C1 segment of cervical spinal cord (tissue), 14 donors: ENCODE measurements at places on chromosomes 1 and 21.

DNA sequence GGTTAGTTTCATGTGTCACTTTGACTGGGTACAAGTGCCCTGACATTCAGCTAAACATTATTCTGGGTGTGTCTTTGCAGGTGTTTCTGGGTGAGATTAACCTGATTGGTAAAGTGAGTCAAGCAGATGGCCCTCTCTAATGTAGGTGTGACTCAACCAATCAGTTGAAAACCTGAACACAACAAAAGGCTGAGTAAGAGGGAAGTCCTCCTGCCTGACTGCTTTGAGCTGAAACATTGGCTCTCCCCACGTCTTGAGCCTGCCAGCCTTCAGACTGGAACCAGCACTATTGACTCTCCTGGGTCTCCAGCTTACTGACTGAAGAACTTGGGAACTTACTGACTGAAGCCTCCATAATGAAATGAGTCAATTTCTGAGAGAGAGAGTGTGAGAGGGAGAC is 70.0 kb upstream of the C21orf91 start:
- no peak for DNase-seq

- no peak for DNase-seq
Observed at GRCh38 chr1:42431514-42431913, 24.3 kb downstream of the ZMYND12 start.

DNA sequence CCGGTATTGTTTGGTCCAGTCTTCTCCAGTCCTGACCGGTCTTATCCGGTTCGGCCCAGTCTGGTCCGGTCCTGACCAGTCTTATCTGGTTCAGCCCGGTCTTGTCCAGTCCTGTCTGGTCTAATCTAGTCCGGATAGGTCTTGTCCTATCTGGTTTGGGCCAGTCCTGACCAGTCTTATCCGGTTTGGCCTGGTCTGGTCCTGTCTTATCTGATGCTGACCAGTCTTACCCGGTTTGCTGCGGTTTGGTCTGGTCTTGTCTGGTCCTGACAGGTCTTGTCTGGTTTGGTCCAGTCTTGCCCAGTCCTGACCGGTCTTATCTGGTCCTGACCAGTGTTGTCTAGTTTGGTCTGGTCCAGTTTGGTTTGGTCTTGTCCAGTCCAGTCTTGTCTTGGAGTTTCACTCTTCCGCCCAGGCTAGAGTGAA is 30.1 kb downstream of the DHX9 start:
- no peak for DNase-seq

GRCh38 chr1:155208541-155209311 is at the start of gene MTX1:
Gene MTX1, plus strand, starts transcription at chr1:155208695. Its CDS starts 110 bp downstream, at chr1:155208805.
- no peak for DNase-seq

- DNase-seq: no peak
Observed at GRCh38 chr1:53560581-53561502, 101.6 kb downstream of the DMRTB1 start.

DNA sequence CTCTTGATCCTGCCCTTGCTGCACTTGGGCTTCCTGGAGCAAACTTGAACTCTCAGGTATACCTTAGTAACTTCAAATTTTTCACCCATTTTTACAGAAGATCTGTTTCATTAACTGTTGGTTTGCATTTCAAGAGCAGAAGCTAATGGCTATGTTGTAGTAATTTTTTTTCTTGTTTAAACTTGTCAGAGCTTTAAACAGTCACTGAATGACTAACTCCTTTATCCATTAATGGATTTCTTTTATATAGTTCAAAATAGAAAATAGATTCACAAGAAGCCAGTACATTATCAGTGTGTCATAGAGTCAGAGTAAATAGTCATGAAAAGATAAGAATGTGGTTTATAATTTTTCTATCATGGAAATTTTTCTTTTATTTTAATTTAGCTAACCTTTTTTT is 13.6 kb downstream of the SRSF11 start:
- DNase-seq: no peak

DNA sequence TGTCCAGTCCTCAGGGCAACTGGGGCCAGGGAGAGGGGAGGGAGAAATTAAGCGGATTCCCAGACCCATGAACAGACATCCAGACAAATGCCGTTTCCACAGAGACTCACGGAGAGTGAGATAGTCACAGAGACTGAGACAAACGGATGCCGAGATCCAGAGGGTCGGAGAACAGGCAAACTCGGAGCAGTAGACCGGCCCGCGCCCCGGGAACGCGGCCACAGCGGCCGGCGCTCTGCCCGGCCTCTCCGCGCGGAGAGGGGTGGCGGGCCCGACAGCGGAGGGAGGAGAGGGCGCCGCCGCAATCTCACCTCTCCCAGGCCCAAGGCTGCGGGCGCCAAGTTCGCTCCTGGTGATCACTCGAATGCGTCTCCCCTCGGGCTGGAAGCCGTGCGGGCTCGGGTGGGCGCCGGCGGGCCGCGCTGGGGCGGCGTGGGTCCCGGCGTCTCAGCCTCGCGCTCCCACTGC is 831 bp upstream of the FOXD2 start:
- DNase-seq: no peak

DNA sequence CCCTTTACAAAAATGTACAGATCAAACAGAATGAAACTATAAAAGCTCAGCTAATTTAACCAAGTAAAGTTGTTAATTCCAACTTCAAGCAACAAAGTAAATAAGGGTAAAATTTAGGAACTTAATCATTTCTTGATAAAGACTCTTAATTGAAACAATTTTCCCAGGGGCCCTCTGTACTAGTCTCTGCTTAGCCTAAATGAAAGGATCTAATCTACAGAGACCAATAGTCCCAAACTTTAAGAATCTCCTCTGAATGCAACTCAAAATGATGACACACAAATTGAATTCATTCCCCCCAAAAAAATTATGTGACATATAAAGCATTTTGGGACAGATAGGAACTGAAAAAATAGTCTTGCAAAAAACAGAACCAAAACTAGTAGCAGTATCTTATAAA is 16.6 kb downstream of the EYA3 start:
- DNase-seq: no peak

- no peak for DNase-seq
Observed at GRCh38 chr21:27586326-27586725, 619.4 kb upstream of the ADAMTS5 start.

DNA sequence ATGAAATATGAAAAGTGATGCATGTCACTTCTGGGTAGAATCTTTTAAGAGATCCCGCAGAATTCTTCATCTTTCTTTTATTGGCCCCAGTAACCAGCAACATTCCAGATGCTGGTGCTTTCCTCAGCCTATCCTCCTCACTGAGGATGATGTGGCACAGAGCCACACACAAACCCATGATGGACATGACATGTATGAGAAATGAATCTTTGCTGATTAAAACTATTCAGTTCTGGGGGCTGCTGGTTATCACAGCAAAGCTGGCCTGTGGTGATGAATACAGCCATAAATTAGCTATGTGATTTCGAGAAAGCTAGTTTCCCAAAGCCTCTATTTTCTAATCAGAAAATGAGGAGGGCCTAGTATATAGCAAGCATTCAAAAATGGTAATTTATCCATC is 8.3 kb upstream of the ERICH3 start:
- no peak for DNase-seq

GRCh38 chr1:86499987-86500593 is 31.4 kb downstream of the CLCA1 start:
- no peak for DNase-seq

GRCh38 chr1:41366455-41367287 is 5.4 kb downstream of the FOXO6 start:
- peak; percentile 56 for DNase-seq

GRCh38 chr1:234342774-234343173 is 30.5 kb upstream of the COA6 start:
- no peak for DNase-seq

DNA sequence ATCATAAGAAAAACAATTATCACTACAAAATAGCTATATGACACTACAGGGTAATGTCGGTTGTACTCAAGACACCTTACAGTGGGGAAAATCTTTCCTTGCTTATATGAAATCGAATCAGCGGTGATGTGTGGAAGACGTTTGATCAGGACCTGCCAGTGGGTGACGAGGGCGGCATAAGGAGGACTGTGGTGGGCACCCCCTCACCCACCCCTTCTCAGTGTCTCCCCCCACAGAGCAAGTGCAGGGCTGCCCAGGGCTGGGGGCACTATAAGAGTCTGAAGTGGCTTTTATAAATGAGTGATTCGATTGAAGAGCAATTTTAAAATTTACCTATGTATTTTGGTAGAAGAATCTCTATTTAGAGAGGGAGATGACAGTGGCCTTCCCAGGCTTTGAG is 35.8 kb downstream of the CRYAA start:
- DNase-seq: no peak
